ENCODE measurements at places on chromosomes 11 and 22.

DNA sequence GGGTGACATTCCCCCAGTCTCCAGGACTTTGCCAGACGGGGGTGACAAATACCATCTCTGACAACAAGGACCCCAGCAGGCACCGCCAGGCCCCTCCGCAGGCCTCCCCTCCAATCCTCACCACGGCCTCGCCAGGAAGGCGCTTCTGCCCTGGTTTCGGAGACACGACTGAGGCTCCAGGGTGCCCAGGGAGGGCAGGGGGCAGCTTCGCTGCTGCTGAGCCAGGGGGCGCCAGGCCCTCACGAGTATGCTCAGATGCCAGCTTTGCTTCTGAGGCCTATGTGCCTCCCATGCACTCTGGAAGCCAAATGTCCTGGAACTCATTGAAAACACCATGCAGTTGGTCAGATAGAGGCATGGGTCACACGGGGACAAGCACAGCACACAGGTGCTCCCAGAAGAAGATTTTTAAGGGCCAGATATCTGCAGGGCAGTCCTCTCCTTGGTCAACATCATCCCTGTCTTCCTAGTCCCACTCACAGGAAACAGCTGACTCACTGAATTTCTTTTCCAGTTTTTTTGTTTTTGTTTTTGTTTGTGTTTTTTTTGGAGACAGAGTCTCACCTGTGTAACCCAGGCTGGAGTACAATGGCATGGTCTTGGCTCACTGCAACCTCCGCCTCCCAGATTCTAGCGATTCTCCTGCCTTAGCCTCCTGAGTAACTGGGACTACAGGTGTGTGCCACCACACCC is 19.9 kb downstream of the BID start:
- no peak for DNase-seq

- DNase-seq = no peak
Measured at GRCh38 chr22:38649841-38650522, 6.2 kb downstream of the FAM227A start.

DNA sequence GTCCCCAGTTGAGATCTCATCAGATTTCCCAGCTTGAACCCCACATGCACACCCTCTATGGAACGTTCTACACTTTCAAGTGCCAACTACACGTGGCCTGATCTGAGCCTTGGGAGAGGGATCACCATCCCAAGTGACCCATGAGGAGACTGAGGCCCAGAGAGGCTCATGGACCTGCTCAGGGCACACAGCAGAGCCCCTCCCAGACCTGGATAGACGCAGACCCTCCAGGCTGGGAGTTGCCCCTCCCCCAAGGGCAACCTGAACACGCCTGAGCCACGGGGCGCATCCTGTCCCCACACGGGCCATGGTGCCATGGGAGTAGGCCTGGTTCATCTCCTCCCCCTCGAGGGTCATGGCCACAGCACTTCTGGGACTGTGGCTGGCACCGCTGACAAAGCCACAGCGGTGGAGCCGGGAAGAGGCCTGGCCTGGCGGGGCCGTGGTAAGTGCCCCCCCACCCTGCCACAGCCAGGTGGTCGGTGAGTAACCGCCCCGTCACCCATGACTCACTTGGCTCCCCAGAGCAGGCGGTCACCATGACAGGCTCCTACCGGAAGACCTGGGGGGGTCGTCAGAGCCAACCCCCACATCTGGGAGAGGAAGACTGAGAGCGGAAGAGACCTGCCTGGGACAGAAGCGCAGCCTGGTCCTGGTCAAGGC is 8.1 kb downstream of the WNT7B start:
- DNase-seq = peak; percentile 93

- DNase-seq = no peak
Measured at GRCh38 chr11:134724779-134725140, 312.7 kb upstream of the B3GAT1 start.

GRCh38 chr22:34608540-34609115 is 457.3 kb upstream of the ISX start:
- no peak for DNase-seq

Data from RWPE1 (cell line).